ENCODE measurements at places on chromosomes 1 and 21.
A peak's percentile ranks its signal among the peaks of the same experiment; 100 is the strongest.

DNA sequence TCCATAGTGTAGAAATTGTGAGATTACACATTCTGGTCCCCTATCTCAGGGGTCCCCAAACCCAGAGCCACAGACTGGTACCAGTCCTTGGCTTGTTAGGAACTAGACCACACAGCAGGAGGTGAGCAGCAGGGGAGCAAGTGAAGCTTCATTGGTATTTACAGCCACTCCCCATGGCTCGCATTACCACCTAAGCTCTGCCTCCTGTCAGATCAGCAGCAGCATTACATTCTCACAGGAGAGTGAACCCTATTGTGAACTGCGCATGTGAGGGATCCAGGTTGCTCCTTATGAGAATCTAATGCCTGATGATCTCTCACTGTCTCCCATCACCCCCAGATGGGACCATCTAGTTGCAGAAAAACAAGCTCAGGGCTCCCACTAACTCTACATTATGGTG lies 229.7 kb upstream of the IRF2BP2 start:
- DNase-seq: peak; percentile 50

DNA sequence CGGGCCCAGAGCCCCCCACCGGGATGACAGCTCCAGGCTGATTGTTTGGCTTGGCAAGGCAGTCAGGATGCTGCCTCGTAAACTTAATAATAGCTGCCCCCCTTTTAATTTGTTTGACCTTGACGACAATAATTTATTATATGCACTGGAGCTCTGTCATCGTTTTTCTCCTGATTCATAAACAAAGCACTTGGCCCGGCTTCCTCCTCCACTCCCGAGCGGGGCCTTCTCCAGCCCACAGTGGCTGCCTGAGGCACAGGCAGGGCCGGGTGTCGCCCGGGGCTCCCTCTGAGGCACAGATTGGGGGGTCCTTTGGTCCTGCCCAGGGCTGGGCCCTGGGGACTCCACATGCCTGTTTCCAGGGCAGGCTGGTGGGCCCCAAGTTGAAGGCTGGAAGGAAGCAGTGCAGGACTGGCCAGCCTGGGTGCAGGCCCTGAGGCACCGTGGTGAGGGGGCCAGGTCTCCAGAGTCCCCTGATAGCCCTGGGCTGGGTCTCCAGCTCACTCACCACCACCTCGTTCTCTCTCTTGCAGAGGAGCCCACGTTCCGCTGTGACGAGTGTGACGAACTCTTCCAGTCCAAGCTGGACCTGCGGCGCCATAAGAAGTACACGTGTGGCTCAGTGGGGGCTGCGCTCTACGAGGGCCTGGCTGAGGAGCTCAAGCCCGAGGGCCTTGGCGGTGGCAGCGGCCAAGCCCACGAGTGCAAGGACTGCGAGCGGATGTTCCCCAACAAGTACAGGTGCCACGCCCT lies 52.0 kb upstream of the ARHGEF16 start:
- no peak for DNase-seq

DNA sequence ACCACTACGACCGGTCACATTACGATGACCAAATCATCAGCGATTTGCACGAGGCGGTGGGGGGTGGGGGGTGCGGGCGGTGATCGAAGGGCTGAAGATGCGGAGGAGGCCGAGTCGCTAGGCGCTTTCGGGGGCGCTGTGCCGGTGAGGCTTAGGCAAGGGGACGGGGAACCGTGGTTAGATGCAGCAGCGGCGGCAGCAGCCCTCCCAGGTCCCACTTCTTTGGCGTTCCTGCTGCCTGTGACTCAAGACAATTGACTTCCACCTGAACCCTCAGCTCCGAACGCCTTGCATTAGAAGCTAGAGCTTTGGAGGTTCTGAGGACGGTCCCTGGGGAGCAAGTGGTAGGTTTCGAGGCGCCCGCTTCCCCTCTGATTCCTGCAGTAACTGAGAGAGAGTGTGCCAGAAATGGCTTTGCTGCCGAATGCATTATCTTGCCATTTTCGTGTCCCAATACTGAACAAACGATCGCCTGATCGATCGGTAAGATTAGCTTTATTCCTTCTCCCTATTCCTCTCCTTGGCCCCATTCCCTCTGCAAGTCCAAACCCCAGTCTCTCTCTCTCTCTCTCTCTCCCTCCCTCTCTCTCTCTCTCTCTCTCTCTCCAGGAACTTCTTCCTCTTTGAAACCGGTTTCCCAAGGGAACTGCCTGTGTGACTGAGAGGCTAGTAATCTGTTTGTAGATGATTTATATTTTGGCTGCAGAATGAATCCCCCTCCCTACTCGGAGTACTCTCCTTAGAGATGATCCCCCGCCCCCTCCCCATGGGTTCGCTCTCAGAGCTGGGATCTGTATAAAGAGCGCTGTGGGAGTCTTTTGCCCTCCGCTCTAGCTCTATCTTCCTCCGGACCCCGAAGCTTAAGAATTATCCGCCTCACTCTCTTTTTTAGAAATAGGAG lies 735 bp upstream of the BRINP3 start:
- DNase-seq: peak; percentile 49

DNA sequence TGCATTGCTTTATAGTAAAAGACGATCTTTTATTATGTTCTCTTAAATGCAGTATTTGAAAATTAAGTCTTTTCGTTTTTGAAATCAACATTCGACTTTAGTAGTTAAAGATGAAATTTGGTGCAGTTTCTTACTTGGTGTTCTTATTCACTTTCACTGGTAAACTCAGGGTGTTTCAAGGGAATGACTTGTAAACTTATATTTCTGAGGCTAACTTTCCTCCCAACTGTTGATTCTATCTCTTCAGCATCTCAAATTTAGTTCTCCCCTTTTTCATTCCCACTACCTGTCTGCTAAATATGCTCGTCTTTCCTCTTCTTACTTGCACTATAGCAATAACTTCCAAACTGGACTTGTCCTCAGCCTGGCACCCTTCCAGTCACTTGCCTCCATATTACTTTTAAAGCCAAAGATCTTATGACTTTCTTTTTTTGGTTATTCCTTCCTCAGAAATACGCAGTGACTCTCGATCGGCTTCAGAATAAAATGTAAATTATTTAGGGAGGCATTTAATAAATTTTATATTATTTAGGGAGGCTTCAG lies 988 bp downstream of the SLC35A3 start:
- DNase-seq: no peak

- no peak for DNase-seq
These were observed 7.5 kb upstream of the TTC34 start for GRCh38 chr1:2808831-2809605.

GRCh38 chr21:30138483-30138882 lies 28.1 kb downstream of the CLDN17 start:
- no peak for DNase-seq

DNA sequence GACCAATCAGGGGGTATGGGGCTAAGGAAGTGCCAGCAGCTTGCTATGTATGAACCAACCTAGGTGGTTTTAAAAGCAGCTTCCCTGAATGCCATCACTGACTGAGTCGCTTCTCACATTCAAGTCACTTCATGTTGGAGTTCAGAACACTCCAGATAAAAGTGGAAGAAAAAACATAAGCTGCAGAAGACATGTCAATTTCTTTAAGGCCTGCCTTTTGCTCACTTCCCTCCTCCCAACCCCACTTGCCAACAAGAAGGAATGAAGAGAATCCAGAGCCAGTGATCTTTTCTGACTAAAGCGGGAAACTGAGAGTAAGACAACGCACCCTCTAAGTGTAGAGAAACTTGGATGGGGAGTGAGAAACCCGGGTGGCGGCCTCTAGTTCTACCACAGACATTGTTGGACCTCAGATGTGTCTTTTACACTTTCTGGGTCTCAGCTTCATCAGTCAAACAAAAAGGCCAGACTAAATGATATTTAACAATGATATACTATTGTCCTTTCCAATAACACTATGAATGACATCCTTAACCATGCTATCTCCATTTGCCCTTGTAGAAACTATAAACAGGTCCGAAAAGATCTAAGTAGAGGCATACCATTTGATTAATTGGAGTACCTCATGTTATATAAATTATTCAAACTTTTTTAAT lies 54.1 kb downstream of the LUZP1 start:
- DNase-seq: no peak

GRCh38 chr1:74485622-74486021 lies 26.8 kb downstream of the LRRC53 start:
- no peak for DNase-seq

DNA sequence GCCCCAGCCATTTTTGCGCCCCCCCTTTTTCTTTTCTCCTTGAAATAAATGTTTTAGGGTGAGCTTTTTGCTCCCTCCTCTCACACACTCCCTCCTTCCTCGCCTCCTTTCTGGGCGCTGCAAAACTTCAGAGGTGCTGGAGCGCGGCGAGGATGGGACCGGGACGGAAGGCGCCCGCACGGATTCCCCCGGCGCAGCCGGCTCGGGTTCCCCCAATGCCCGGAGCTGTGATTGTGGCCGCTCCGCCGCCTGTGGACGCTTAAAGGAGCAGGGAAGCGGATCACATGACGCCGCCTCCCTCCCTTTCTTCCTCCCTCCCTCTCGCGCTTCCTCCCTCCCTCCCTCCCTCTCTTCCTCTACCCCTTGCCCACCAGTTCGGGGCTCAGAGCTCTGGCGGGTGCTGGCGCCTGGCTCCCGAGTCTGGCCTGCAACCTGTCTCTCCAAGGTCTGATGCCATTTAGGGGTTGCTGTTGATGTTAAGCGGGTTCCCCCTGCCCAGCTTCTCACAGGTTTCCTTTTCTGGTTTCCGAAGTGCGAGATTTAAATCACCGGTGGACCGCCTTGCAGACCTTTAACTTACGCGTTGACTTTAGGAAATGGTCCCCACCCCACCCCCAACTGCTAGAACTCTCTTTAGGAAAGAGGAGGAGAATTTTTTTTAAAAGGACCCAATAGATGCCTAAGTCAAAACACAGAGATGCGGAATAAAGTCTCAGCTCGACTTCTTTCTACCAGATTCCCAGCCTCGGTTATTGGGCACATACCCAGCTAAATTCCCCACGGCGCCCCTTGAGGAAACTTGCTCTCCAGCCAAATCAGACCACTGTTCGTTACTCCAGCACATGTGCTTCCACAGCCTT lies at the start of gene WLS:
WLS (minus strand) TSS at position 235 of the 860 bp plus-strand sequence; CDS start at position 11, 224 bp downstream.
- DNase-seq: peak; percentile 3

DNA sequence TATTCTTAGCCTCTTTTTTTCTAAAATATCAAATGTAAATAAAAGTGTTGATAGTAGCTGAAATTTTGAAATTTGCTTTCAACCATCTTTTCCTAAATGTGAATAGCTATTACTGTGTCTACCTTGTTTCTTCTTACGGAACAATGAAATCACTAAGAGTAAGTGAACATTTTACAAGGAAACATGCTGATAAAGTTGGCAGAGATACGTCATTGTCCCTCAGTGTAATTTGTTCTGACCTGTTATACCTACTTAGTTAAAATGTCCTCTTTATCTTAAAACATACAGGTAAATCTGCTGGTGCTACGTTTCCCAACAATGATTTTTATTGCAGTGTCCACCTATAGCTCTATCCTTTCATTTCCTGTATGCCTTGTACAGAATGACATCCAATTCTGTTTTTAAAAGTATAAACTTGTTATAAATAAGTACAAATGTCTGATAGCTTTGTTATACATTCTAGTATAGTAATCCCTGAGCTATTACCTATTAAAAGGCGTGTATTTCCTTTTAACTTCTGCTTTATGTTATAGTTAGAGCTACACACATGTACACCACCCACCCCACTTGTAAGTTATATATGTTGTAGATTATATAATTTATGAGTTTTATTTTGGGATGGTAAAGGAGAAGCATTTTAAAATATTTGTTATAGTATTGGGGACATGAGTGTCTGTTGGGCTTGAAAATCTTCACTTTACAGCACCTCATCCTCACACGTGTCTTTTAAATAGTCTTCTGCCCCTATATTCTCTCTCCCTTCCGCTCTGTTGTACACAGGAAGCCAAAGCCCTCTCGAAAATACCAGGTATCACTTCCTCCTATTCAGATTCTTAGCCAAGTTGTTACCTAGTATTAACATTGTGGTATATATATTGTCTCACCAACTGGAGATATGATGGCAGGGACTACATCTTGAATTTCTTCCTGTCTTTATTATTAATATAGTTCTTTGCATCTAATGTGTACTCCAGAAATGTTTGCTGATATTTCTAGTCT lies 25.2 kb downstream of the LAMC1 start:
- DNase-seq: no peak

GRCh38 chr1:167955915-167956314 lies 19.0 kb upstream of the MPC2 start:
- no peak for DNase-seq

DNA sequence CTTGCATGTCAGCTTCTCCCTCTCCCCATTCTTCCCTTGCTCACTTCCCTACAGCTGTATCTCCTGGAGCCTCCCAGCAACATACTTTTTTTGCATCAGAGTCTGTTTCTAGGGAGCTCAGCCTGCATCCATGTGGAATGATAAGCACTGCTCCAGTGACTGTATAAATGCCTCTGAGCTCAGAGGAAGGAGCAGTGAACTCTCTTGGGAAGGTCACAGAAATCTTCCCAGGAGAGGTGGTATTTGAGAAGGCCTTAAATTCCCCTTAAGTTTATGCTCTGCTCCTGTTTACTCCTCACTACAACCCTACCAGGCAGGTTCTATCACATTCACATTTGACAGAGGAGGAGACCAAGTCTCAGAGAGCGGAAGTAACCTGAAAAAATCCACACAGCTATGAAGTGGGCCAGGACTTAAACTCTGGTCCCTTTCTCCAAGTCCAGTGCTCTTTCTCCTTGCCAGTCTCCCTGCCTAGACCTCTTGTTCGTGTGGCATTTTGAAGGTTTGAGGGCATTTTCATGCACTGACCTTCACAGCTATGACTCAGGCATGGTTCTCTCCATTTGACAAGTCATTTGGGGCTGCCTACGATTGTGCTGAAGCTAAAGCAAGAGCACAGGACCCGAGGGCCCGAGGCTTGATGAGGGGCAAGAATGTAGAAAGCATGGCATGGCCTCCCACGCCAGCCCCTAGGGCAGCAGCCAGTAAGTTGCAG lies 5.6 kb upstream of the UBXN10 start:
- DNase-seq: no peak

DNA sequence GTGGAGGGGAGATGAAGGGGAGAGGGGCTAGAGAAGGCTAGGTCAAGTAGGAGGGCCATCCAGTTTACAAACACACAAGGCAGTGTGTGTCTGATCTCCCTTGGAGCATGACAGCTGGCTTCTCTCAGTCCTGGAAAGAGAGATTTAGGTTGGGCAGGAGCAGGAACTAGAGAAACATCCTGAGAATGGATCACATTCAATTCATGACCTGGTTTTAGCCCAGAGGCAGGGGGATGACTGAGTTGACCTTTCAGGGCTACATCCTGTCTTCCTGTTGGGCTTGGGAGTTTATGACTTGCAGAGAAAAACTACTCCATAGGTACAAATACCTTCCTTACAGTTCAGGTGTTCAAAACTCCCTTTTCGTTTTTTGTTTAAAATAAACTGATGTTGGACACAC lies 97.0 kb downstream of the IGSF21 start:
- DNase-seq: no peak

GRCh38 chr1:14604414-14604813 lies 5.9 kb downstream of the KAZN start:
- no peak for DNase-seq

GRCh38 chr1:76577525-76578185 lies 289.6 kb upstream of the ST6GALNAC5 start:
- no peak for DNase-seq

GRCh38 chr1:216293683-216294082 lies 129.6 kb downstream of the USH2A start:
- no peak for DNase-seq
